GM04504 (cell line): ENCODE measurements at places on chromosomes 1 and 21.

DNA sequence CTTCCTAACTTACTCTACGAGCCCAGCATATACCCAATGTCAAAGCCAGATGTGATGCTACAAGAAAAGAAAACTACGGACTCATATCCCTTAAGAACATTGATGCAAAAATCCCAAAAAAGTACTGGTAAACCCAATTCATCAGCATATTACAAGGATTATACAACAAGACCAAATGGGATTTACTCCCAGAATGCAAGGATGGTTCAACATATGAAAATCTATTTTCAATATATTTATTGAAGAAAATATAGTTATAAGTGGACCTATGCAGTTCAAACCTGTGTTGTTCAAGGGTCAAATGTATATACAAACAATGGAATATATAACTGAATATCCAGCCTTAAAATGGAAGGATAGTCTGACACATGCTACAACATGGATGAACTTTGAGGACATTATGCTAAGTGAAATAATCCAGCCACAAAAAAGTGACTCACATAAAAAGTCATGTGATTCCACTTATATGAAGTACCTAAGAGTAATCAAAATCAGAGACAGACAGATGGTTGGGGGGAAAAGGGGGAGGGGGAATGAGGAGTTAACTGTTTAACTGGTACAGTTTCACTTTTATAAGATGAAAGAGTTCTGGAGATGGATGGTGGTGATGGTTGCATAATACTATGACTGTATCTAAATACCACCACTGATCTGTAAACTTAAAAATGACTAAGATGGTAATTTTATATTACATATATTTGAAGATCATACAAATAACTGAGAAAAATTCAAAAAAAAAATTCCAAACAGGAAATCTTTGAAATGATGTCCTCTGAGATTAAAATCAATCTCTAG lies 3.7 kb upstream of the KLF18 start:
- DNase-seq = no peak

GRCh38 chr1:163046071-163046470 lies 23.1 kb upstream of the RGS4 start:
- DNase-seq = peak; percentile 43

DNA sequence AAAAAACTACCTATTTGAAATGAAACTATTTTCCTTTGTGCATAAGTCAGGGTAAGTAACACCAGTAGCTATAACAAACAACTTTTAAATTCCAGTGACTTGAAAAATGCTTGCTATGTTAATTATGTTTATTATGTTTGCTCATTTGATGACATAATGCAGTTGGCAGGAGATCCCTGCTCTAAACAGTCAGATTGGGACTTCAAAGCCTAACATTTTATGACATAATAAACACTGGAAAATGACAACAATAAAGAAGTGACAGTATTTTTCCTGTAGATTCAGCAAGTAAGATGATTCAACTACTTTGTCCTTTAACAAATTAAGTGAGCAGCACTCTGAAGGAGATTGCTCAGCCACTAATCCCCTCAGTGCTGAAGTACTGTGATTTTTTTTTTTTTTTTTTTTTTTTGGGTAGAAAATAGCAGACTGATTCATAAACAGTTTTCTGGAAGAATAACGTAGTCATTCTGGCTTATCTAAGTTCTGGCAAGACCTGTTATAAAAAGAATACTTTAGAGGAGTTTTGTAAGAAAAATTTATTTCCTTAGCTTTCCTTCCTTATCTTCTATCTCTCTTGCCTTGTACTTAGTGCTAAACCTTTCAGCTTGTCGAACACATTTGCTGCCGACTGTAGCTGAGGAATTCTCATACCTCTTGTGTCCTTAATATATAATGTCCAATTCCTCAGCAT lies 207.2 kb downstream of the PTGER3 start:
- peak; percentile 48 for DNase-seq

DNA sequence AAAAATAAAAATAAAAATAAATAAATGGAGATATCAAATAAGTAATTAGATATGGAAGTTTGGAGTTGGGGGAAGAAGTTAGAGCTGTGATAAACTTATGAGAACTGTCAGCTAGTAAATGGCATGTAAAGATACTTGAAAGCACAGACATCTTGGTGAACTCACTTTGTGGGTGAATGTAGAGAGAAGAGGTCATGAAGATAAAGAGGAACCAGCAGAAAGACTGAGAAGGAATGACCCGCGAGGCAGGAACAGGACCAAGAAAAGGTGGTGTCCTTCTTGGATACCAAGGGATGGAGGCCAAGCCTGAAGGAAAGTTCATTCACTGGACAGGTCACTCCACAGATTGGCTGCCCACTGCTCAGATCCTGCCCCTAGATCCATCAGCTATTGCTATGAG lies 4.7 kb upstream of the CAPZB start:
- DNase-seq = no peak

DNA sequence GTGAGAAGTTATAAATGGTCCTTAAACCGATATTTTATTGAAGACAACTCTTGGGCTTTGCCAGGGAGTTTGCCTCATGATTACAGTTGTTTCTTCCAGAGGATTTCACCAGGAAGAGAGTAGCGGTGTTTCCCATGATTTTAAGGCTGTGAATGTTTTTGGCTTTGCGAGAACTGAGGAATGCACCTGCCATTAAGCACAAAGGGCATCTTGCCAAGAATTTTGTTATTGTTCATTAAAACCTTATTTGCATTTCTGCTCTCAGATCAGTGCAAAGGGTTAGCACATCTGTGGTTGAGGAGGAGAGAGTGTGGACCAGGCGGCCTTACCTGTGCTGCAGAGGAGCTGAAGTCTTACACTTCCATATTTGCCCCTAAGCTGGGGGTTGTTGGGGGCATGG lies 13.8 kb downstream of the CNIH3 start:
- no peak for DNase-seq

DNA sequence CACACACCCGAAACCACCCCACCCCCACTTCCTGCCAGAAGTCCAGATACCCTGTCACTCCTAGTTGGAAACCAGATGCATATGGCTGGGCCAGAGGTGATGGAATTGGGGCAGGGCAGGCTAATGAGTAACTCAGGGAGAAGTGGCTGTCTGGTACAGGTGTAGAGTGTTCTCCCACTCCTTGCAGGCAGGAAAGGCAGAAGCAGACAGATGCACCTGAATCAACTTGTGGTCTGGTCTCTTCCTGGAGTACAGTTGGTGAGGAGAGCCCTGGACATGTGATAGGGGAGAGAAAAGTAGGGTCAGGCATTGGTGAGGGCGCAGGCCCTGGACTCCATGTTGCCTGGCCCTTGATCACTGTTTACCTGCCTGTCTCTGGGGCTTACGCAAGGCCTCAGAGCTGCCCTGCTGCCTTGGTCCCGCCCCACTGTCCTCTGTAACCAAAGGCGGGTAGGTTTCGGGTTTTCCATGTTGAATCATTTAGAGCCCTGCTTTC lies 2.5 kb downstream of the CGN start:
- DNase-seq = no peak

GRCh38 chr1:91700771-91701471 lies 185.0 kb downstream of the TGFBR3 start:
- DNase-seq = peak; percentile 85

GRCh38 chr1:113963281-113963906 lies 15.9 kb upstream of the OLFML3 start:
- no peak for DNase-seq

GRCh38 chr1:21028520-21029145 lies 148.1 kb downstream of the EIF4G3 start:
- no peak for DNase-seq

GRCh38 chr1:77484926-77485325 lies 197.5 kb downstream of the ZZZ3 start:
- DNase-seq = no peak

DNA sequence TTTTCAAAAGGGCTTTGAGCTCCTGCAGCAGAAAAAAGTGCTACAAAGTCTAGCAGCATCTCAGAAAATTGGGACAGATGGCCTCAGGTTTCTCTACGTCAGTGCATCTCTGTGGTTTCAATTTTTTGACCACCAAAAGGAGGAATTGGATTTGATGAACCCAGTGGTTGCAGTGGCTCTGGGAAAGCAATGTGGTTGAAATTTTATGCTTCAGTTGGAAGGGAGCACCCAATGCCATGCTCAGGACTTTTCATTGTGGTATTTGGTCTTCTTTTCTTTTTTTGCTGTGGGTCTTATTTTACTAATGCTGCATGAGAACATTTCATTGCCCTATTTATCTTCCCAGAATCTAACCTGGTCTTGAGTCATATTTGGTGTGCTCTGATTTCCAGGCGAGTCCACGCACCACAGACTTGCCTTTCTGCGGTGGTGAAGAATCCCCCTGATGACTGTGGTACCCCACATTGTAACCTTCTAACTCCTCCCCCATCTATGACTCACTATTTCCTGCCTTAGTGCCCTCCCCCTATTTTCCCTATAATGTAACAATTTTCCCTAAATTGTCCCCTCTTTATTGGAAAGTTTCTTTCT lies 56.7 kb downstream of the S1PR1 start:
- no peak for DNase-seq

GRCh38 chr1:100037656-100037926 lies 67.8 kb downstream of the SLC35A3 start:
- no peak for DNase-seq

- DNase-seq = no peak
Measured at GRCh38 chr1:200131551-200132125, 104.1 kb downstream of the NR5A2 start.

DNA sequence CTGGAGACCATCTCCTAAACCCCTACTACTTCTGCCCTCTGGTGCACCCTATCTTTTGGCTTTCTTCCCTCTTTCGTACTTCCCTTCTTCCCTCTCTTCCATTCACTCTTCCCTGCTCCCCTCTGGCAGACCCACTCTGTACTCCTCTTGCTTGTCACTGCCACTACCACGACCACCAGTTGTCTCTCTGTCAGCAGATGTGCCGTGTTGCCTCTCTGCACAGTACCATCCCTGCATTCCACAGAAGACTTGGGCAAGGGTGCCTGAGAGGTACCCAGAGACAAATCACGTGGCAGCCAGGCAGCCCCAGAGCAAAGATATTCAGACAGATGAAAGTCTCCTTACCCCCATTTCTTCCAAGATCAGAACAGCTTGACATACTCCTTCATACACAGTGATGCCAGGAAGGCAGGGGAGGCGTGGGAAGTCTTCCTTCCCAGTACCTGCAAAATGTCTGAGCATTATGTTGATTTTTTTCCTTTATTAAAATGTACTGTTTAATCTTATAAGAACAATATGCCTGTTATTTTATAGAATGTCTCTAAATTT lies 15.0 kb downstream of the CAMSAP2 start:
- DNase-seq = no peak

DNA sequence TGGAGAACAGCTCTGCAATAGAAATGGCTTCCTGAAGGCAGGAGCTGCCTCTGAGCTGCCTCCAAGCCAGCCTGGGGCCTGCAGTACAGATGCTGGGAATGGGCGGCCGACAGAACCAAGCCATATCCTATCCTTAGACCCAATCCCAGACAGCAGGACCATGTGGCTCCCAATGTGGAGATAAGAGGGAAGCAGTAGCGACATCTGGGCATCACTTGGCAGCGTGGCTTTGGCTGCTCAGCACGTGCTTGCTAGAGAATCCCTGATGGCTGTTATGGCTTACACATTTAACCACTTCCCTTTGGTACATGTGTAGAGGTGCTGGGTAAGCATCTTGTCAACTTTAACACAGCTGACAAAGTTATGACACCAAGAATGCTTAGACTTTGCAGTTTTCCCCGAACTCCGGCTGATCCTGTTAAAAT lies 87.7 kb downstream of the MAN1C1 start:
- DNase-seq = no peak

DNA sequence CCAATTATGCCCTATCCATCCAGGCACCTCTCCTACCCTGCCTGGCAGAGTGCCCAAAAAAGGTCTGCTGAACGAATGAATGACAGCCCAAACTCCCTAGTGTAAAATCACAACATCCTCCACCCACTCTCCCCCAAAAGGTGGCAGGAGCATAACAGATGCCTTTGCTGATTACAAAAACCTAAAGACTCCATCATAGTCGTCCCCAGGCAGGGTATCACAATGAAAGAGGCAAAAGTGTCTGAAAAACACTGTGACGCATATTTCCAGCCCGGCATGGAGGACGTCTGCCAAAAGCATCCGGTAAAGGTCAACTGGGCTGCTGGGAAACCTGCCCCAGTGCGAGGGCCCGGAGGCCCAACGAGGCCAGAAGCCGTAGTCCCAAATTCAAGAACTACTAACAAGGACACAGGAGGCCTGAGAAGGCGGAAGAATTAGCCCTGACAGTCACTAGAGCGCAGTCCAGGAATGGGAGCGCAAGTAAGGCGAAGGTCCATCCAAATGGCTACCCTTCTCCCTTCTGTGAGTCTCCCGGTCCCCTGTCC lies 576 bp downstream of the SMIM12 start:
- no peak for DNase-seq

GRCh38 chr1:109167001-109167506 lies 46.7 kb upstream of the SARS1 start:
- peak; percentile 23 for DNase-seq

GRCh38 chr1:200699871-200700270 lies 30.2 kb upstream of the DDX59 start:
- DNase-seq = peak; percentile 36

DNA sequence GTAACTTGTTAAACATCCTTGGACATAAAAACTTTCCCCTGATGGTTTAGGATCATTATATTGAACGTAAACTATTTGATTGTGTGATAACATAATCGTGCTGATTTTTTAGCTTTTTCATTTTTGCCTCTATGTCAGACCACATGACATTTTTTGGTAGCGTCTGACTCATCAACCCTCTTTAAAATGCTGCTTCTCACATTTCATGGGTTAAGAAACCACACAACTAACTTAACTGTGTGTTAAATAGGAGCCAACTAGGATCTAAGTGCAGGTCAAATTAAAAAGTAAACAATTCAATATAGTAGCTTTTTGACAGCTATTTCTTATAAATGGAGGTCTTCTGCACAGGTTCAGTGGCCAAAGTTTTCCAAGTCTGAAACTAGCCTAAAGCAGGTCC lies 9.8 kb downstream of the BTG3 start:
- no peak for DNase-seq

- no peak for DNase-seq
Measured at GRCh38 chr1:22870201-22870871, 102.3 kb downstream of the LACTBL1 start.

- no peak for DNase-seq
Measured at GRCh38 chr1:58997060-58997411, 213.2 kb upstream of the JUN start.

DNA sequence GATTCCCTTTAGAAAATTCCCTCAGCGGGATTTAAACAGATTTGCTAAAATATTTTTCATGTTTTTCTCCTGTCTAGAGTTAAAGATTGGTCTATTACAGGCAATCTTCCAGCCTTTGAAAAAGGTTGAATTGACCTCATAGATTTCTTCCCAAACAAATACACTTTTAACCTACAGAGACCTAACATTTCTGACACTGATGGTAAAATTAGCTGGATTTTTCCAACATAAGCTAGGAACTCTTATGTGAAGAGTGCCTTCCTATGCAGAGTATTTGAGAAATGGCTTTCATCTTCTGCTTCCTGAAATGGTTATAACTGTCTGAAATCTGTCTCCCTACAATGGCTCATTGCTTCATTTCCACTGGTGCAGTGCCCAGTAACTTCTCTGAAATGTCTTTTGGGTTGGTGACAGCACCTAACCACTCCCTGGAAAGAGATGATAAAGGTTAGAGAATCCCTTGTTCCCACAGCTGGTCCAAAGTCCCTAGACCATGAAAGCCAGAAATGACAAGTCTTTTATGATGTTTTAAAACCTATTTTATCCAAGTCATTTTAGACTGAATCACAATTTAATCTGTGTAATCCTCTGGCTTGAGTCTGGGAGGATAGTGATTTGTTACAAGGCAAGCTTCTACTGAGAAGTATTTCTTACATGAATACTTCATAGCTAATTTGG lies 269.4 kb downstream of the BACH1 start:
- no peak for DNase-seq
